H54 (cell line): ENCODE measurements at places on chromosomes 3 and 15.

- DNase-seq: no peak
These were observed 737.5 kb upstream of the LMCD1 start for GRCh38 chr3:7764115-7764514.

GRCh38 chr3:126208606-126209256 is 28.3 kb upstream of the ALDH1L1 start:
- peak; percentile 93 for DNase-seq

DNA sequence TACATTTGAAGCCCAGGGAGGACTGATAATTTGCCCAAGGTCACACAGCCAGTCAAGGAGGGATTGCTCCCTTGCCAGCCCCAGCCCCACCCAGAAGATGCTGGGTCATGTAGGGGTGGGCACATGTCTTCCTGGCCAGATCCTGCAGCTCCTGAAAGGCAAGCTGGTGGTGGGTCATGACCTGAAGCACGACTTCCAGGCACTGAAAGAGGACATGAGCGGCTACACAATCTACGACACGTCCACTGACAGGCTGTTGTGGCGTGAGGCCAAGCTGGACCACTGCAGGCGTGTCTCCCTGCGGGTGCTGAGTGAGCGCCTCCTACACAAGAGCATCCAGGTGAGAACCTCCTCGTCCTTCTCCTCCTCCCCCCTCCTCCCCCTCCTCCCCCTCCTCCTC is 13.2 kb downstream of the ISG20 start:
- DNase-seq: no peak

DNA sequence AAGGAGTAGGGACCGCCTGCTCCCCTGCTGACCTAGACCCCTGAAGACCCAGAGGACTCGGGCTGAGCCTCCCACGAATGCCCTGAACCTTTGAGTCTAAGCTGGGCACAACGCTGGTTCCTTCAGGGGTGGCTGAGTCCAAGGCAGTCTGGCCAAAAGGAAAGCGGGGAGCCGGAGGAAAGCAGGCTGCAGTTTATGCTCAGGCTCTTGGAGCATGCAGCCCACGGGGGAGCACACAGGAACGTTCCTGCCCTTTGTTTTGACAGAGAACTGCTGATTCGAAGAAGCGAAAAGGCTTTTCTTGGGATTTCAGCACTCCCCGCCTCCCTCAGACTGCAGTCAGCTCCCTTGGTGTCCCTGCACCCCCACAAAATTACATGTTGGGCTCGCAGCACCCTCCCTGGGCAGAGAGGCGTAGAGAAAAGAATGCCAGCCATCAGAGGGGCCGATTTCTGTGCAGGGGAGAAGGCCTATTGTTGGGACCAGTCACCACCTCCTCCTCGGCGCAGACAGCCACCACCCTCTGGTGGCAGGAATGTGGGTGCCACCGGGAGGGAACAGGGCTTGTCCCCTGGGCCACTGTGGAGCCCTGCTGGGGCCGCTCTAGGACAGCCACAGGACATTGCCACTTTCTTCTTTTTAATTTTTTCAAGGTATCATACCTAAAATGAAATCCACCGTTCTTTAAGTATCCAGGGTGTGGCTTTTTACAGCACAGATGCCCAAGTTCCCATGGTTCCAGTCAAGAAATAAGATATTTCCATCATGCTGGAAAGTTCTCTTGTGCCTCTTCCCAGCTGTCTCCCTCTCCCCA is 72.2 kb downstream of the SMAD6 start:
- peak; percentile 70 for DNase-seq

DNA sequence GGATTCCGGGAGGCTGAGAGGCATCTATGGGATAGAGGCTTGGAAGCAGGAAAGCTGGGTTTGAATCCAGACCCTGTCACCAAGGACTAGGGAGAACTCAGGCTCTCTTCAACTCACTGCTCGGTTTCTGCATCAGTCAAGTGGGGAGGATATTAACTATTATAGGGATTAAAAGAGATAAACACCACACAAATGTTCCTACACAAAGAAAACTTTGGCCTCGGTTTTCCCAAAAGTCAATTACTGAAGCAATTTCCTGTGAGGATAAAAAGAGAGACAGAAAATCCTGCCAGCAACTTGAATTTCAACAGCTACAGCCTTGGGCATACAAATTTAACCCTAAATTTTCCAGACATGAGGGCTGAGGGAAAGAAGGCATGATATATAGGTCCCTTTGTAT is 36.0 kb downstream of the ITGB5 start:
- DNase-seq: no peak

GRCh38 chr15:55499151-55499550 is 8.9 kb downstream of the DNAAF4 start:
- no peak for DNase-seq

DNA sequence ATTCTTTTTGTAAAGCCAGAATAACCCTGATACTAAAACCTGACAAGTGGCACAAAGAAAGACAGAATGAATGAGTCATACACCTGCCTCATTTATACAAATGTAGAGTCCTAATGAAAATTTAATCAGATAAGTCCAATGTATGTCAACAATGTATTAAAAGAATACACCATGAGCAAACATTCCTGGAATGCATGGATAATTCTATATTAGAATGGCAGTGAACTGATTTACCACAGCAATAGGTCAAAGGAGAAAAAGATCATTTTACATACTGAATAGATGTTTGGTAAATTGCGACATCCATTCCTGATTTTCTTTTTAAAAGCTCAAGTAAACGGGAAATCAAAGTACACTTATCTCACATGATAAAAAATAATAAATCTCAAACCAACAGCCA is 11.2 kb upstream of the LOXL1 start:
- no peak for DNase-seq

DNA sequence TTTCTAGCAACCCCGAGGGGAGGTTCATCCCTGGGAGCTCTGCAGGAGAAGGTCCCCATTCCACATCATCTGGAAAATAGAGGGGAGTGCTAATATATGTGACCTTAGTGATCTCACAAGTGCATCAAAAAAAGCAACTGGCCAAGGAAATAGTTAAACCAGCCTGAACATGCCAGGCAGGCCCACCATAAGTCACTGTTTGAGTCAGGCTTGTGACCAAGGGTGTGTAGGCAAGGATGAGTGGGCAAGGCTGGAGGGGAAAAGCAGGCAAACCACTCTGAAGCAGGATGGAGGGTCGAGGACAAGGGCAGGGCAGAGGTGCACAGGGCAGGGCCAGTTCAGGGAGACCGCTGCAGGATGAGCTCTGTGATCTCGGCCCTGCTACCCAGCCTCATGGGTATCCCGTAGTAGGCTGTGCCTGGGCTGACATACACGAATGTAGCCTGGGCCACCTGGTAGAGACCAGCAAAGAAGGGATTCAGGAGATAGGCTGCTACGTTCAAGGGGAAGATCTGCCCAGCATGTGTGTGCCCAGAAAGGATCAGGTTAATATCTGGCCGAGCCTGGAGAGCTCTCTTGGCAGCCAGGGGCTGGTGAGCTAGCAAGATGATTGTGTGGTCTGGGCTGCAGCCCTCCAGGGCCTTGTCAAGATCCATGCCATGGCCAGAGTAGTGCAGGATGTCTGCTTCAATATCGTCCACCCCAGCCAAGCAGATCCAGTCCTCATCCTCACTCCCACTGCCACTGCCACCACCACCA is 4.3 kb downstream of the GLB1 start:
- DNase-seq: no peak

GRCh38 chr3:105729667-105730066 is 139.1 kb downstream of the CBLB start:
- no peak for DNase-seq

DNA sequence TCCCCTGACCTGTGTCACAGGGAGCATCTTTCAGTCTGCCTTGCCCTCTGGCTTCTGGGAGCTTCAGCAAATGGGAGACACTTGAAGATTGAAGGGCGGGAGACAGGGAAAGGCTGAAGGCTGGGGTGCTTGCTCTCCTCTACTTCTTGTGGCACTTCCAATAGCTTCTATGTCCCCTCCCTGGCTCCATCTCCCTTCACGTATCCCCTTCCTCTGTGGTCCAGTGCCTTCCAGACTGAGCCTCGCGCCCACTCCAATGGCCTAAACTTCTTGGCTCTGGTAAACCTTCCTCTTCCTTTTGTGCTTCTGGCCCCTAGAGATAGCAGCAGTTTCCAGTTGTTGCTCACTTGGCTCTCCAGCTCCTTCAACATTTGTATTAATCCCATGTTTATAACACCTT is 69.8 kb upstream of the TOPAZ1 start:
- no peak for DNase-seq

DNA sequence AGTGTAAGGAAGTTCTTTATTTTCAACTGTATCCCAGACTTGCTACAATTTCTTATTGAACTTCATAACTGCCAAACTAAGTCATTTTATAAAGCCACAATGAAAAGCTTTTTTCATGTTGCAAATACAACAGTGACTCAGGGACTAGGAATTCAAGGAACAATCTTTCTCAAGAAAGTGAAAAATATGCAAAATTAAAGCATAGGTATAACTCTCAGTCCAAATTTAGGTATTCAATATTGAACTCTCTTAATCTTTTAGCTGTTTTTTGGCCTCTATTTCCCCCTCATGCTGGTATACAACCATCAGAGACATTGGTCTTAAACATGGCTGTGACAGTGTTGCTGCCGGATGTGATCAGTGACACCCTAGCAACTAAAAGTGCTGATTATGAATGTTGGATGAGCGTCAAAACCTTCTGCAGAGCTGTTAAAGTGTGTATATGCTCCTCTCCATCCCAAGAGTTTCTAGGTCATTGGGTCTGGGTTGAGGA is 476.9 kb downstream of the ZNF385D start:
- no peak for DNase-seq

DNA sequence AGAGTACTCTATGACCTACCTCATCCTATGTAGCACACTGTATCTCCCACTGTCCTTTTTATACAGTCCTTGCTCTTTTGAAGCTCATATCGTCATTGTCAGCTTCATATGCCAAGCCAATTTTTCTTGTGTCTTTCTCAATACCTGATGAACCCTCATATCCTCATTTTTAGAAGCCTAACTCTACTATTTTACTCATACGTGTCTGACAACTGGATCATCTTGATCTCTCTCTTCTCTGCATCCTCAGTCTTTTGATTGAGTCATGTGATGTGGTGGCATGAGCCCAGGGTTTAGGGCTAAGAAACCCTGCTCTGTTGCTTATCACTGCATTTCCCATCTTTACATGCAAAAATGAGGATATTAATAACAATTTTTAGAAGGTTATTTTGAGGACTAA is 352.0 kb downstream of the LPP start:
- DNase-seq: no peak

DNA sequence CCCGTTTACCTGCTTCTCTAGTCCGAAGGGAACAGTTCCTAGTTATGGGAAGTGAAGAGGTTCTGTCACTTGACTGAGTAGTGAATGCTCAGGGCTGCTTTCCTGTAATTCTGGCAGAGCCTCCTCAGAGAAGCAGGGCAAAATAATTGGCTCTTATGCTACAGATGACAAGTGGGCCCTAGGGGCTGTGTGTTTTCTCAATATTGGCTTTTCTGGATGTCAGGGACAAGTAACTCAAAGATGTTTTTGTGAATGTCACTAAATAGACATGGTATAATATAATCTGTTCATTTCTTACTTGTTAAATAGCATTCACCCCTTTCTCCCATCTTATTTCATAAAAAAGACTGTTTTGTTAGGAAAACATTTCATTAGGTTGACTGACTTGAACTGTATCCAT is 40.1 kb downstream of the SGO1 start:
- no peak for DNase-seq

- peak; percentile 74 for DNase-seq
These were observed 36.8 kb downstream of the MUC4 start for GRCh38 chr3:195774917-195775316.

DNA sequence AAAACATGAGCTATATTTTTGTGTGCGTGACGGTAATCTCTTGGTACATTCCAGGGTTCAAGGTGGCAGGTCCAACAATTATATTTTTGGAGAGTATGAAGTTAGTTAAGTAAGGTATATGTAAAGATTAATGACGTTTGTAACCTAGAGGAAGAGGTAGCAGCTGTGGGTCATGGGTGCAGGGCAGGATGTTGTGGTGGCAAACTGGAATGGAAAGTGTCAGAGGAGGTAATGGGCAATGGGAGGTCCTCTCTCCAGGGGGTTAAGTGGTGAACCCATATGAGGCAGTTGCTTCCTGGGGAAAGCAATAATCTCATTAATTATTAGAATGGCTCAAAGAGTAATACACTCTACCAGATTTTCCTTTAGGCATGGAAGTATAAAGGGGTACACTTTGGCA is 1.0 kb upstream of the CD200R1L start:
- no peak for DNase-seq

GRCh38 chr3:78035131-78035641 is 995.3 kb downstream of the ROBO2 start:
- DNase-seq: no peak

- no peak for DNase-seq
These were observed 25.7 kb upstream of the MYLK start for GRCh38 chr3:123909785-123910184.

DNA sequence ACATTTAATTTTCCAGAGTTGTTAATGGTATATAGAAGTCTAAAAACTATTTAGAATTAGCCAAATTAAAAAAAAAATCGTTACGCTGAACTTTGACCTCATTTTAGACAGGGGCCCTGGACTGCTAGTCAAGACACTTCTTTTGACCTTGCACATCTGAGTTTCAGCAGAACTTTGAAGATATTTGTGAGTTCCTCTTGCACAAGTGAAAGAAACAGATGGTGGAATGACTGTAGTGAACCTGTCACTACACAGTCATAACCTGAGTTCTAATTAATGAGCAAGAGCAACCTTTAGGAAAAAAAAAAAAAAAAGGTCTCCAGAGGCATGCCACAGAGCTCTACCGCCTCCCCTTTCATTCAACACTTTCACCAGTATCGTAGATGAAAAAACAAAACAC is 5.3 kb downstream of the MYO5C start:
- no peak for DNase-seq

DNA sequence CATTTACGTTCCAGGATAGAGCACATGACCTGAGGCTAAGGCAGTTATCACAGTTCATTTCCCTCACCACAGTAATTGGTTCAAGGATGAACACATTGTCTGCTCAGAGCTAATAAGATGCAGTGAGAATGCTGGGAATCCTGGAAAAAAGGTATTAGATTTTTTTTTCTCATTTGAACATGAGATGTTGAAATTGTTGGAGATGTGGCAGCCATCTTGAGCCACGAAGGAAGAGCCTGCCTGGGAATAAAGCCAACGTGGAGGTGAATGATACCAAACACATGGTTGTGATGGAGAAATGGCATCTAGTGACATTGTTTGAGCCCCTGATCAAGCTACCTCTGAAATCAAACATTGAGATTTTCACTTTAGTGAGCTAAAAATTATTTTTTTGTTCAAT is 16.0 kb upstream of the STT3B start:
- no peak for DNase-seq

GRCh38 chr15:101010781-101011180 is 91.6 kb downstream of the LRRK1 start:
- DNase-seq: no peak

DNA sequence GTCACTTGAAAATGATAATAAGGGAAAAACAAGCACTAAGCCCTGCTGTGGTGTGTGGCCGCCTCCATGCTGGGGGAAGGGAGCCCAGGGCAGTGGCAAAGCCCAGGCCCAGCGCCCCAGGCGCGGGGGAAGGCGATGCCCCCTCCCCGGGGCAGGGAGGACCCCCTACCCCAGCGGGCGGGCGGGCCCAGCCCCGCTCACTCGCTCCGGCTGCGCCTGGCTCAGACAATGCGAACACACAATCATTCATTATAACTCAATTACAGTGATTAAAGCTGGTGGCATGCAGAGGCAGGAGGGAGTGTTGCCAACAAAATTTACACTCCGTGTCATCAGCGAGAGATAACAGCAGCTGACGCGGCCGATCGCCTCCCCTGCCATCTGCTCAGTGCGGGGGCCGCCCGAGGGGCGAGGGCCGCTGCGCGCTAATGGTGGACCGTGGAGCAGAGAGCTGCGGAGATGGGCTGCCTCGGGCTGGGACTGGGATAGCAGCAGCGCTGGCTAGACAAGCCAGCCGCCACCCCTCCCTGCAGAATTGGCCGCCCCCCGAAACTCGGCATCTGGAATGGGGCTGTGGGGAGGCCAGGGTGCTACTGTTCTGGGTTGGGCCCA is 64.1 kb downstream of the TLE3 start:
- no peak for DNase-seq
